ENCODE measurements at places on chromosomes 16 and 17. TPM values are rescaled to one million over a fixed set of nuclear protein-coding genes. Genes with fewer than 3 reads are reported as not detected.

DNA sequence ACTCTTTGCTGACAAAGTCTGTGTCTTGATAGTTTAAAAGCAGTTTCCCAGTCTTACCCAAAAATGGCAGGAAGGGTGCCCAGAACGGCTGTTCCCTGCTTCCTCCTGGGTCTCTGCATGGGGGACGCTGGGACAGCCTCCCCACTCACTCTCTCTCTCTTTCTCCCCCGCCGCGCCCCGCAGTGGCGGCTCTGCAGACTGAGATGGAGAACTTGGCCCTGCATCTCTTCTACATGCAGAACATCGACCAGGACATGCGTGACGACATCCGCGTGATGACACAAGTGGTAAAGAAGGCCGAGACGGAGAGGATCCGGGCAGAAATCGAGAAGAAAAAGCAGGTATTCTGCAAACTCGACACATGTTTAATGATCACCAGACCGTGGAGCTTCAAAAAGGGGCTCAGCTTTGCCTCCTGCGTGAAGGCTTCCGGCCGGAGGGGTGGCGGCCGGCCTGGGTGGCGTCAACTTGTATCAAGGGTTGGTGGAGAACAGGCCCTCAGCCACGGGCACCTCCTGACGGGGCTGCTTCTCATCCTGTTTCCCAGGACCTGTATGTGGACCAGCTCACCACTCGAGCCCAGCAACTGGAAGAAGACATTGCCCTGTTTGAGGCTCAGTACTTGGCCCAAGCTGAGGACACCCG lies 22.0 kb downstream of the CCDC40 start:
- no peak for DNase-seq

DNA sequence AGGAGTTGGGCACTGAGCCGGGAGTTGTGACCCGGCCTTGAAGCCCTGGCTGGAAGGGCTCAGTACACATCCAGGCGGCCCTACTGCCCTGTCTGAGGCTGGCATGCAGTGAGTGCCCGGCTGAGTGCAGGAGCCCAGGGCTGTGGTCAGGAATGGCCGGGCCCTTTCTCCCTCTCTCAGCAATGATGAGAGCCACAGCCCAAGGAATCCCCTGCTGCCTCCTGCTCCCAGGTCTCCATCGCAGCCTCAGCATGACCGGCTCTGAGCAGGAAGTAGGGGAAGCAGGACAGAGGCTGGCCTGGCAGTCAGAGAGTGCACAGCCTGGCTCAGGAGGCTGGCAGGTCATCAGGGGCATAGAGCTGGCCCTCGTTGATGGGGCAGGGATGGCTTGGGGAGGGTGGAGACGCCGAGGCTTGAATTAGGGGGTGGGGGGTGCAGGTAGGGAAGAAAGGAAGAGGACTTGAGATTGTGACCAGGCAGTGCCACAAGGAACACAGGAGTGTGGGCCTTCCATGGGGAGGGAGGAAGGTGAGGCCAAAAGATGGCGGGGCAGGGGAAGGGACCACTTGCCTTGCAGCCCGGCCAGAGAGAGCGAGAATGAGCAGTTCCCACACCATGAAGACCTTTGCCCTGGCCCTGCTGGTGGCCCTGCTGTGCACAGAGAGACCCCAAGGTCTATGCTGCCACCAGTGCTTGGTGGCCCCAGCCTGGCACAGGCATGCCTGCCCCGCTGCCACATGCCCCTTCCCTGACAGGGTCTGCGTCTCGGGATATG lies 32.1 kb upstream of the KRT17 start:
- DNase-seq, result no peak

GRCh38 chr17:16181581-16181980 lies 33.8 kb downstream of the NCOR1 start:
- DNase-seq, result no peak

- DNase-seq, result peak; percentile 79
Observed at GRCh38 chr17:48593840-48594537, 410 bp upstream of the HOXB5 start.

DNA sequence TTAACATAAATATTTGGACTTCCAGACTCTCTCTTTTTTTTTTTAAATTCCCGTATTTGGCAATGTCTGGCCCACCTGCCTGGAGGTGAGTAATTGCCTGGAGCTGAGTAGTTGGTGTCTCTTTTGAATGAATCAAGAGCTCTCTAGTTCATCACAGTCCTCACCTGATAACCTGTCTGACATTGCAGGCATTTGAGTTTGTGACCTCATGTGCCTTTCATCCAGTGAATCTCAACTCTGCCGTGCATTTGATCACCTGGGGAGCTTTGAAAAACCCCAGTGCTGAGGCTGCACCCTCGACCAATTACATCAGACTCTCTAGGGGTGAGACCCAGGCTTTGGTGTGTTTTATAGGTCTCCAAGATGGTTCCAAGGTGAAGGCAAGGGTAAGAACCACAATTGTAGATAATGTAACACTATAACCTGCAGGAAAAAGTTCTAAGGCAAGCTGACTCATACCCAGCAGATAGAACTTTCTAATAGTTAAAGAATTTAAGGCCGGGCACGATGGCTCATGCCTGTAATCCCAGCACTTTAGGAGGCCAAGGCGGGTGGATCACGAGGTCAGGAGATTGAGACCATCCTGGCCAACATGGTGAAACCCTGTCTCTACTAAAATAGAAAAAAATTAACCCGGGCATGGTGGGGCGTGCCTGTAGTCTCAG lies 24.5 kb upstream of the HS3ST2 start:
- no peak for DNase-seq

GRCh38 chr16:89090182-89090630 lies 3.4 kb upstream of the ACSF3 start:
- no peak for DNase-seq

- no peak for DNase-seq
Observed at GRCh38 chr16:86579268-86580062, 1.1 kb downstream of the FOXL1 start.

- DNase-seq, result no peak
Observed at GRCh38 chr16:75477680-75478473, 13.4 kb upstream of the TMEM170A start.

GRCh38 chr16:82630219-82630618 lies 3.5 kb downstream of the CDH13 start:
- no peak for DNase-seq

DNA sequence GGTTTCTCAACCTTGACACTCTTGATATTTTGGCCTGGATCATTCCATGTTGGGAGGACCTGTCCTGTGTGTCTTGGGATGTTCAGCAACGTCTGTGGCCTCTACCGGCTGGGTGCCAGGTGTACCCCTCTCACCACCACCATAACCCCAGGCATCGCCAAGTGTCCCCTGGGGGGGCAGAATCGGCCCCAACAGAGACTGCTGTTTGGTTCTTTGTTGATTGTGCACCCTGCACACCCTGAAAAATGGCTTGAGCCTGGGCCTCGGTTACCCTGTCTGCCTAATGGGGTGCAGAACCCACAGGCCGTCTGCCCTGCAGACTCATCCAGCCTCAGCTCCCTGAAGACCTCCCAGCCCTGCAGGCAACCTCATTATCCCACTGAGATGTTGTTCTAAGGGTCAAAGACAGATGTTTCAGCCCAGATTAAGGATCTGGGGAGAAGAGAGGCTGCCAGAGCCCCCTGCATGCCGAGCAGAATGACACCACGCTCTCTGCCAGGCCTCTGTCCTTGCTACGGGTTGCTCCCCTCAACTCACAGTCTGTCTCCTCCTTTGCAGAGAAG lies 9.2 kb downstream of the CACNG1 start:
- DNase-seq, result no peak

GRCh38 chr17:71432378-71433315 lies 688.2 kb upstream of the SOX9 start:
- DNase-seq, result no peak

DNA sequence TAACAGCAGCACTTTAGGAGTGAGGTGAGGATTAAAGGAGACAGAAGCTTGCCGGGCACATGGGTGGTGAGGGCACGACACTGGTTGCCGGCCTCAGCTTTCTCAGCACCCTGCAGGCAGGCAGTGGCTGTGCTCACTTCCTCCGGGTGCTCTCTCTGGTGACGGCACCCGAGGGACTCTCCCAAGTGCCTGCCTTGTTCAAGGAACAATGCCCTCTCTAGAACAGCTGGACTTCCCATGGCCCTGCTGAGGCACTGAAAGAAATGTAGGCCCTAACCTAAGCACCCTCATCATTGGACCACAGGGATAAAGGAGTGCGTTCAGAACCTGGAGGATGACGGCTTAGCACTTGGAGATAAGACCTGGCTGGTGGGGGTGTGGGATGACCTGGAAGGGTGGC lies 72.7 kb downstream of the N4BP1 start:
- no peak for DNase-seq

DNA sequence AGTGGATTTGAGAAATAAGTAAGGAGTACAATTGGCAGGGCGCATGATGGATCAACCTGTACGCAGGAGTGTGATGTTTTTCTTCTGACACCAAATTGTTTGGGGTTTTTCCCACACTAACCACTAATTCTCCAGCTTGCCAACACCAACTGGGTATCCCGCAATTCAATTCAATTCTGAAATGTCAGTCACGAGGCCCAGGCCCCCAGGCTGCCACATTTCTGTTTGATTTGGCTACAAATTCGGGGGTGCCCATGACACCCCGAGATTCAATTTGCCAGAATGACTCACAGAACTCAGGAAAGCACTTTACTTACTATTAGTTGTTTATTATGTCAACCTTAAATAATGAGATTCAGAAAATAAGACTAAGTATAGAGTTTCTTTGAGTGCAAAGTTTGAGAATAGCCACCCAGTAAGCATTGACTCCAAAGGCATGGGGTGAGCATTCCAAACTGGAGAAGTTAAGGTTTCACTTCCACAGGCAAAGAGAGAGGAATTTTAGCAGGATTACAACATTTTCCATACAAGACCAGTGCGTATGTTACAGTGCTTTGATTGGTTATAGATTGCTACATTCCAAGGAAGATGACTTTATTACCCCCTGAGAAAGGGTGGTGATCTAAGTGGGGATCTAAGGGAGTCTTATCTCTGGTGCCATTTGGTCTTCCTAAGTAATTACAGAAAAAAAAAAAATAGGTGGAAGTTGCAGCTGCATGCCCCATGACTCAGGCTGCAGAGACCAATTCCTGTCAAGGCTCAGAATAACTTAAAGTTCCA lies 11.5 kb downstream of the SLC46A1 start:
- DNase-seq, result no peak

DNA sequence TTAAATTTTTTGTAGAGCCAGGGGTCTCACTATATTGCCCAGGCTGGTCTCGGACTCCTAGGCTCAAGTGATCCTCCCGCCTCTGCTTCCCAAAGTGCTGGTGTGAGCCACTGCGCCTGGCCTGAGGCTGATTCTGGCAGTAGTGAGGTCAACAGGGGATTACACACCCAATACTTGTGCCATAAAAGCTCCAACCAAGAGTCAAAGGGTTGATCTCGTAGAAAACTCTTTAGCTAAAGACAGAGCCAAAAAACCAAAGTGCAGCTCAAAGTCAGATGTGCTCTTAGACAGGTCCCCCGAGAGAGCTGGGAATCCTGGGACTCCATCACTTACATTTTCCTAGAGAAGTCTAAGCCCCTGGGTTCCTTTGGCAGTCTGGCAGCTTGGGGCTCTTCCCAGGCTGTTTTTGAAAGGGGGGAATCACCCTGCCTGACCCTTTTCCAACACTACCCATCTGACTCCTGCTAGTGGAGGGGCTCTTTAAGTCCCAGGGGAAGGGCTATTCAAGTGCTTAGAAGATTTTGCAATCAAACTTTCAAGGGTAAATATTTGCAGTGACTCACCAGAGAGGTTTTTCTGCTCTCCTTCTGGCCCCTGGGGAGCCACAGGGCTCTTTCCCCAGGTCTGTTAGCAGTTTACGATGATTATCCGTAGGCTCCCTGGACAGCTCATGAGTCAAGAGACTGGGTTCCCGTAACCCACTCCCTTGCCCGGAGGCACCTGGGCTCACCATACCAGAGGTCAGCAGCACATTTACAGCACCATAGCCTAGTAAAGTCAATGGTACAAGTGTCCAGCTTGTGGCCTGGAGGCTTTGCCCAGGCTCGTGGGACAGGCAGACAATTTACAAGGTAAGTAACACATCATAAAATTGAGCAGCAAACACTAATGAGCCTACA lies 408.7 kb downstream of the SLC39A11 start:
- no peak for DNase-seq

DNA sequence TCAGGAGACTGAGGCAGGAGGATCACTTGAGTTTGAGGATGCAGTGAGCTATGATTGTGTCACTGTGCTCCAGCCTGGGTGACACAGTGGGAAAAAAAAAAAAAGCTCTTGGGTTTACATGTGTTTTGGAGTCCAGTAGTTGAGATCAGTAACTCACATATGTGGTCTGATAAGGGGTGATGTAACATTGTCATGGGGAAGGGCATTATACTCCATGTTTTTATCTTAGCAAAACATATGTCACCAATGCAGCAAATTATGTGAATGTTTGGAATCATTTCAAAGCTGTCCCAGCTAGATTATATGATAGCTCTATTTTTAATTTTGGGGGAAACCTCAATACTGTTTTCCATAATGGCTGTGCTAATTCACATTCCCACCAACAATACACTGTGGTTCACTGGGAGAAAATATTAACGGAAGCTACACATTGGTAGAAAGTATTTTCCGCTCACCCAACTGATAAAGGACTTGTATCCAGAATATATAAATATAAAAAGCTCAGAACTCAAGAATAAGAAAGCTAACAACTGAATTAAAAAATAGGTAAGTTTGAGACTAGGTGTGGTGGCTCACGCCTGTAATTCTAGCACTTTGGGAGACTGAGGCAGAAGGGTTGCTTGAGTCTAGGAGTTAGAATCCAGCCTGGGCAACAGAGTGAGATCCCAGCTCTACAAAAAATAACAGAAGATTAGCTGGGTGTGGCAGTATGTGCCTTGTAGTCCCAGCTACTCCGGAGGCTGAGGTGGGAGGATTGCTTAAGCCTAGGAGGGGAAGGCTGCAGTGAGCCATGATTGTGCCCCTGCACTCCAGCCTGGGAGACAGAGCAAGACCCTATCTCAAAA lies 224.1 kb upstream of the TBX2 start:
- no peak for DNase-seq

- no peak for DNase-seq
Observed at GRCh38 chr17:7580604-7581575, 1.5 kb downstream of the CD68 start.

DNA sequence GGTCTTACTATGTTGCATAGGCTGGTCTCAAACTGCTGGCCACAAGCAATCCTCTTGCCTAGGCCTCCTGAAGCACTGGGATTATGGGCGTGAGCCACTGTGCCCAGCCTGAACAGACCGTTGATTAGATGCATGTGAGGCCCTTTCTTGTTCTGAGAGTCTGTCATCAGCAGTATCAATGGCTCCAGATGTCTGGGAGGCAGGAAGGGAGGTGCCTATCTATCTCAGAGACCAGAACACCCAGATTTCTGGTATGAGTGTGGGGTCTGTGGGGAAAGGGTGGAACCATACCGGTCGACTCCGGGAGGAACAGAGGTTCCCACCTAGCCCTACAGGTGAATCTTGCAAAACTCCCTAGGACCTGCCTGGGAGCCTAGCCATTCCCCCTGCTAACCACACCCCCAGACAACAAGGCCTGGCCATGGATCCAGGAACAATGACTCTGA lies 71.7 kb downstream of the PRKCB start:
- no peak for DNase-seq

GRCh38 chr16:66926961-66927436 lies 1.7 kb upstream of the RRAD start:
- no peak for DNase-seq

DNA sequence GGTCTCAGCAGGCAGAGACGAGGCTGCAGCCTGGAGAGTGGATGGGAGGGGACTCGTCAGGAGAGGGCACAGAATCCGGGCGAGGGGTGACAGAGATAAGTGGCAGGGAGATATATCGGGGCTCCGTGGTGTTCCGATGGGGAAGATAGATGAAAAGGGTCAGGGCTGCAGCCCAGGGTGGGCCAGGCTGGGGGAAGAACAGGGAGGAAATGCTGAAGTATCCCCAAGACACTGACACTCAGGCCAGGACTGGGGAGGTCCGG lies 2.1 kb downstream of the LGALS3BP start:
- no peak for DNase-seq

Gene CAVIN1
- 0.96 TPM for total RNA-seq

Gene IL21R
- 101 TPM for total RNA-seq

Gene MAP3K3
- total RNA-seq, result 27.9 TPM

Gene ORMDL3
- 77.4 TPM for total RNA-seq

Gene VEZF1
- total RNA-seq, result 37.7 TPM
